ENCODE measurements at places on chromosomes 2 and 18. TPM values are rescaled to one million over a fixed set of nuclear protein-coding genes. Genes with fewer than 3 reads are reported as not detected.

DNA sequence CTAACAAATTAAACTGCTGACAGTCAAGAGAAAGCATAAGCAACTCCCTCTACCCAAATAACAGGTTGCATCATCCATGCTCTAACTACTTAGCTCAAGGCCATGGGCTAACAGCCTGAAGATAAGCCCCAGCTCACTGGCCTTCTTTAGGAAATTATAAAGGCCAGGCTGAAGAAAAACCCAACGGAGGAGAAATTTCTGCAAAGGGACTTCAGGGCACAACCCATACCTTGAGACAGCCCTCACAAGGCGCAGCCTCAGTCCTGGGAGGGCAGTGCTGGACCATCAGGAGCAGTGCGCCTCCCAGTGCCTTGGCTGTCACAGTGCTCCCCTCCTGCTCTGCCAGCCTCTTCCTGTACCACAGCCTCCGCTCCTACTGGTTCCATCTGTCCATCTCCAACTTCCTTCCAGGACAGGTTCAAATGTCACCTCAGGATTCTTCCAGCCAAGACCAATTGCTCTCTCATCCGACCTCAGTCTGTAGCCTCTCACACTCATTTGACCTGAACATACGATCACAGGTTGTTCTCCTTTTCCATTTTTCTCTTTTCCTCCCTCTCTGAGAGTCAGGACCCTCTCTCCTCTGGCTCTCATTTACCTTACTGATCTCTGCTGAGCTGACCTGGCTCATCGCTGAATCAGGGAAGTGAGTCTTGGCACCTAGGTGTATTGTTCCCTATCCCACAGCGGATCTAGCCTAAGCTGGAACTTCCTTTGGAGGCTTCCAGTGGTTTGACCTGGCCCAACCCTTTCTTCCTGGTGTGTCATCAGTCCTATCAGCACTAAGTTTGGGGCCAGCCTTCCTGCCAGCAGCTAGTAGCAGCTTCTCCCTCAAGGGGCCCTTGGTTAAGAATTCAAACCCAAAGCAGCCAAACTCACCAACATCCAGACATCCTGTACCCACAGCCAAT lies 1.9 kb downstream of the MCFD2 start:
- H3K27me3 ChIP-seq: no peaks in the 10 kb centered on the region
- no peak overlapping the region for H3K27ac ChIP-seq
- H3K36me3 ChIP-seq: peaks cover 21% of the 10 kb centered on the region
- no peak for DNase-seq
- H3K4me3 ChIP-seq: peak overlapping the region; percentile 97

- no peak overlapping the region for H3K27ac ChIP-seq
- no peaks in the 10 kb centered on the region for H3K27me3 ChIP-seq
- no peaks in the 10 kb centered on the region for H3K36me3 ChIP-seq
- no peaks in the 10 kb centered on the region for H3K4me1 ChIP-seq
Measured at GRCh38 chr2:141728886-141729285, 401.9 kb downstream of the LRP1B start.

GRCh38 chr2:21912405-21912804 lies 788.6 kb downstream of the TDRD15 start:
- DNase-seq: no peak
- H3K4me3 ChIP-seq: no peak overlapping the region
- no peaks in the 10 kb centered on the region for H3K27me3 ChIP-seq
- H3K4me1 ChIP-seq: no peaks in the 10 kb centered on the region
- H3K36me3 ChIP-seq: no peaks in the 10 kb centered on the region

DNA sequence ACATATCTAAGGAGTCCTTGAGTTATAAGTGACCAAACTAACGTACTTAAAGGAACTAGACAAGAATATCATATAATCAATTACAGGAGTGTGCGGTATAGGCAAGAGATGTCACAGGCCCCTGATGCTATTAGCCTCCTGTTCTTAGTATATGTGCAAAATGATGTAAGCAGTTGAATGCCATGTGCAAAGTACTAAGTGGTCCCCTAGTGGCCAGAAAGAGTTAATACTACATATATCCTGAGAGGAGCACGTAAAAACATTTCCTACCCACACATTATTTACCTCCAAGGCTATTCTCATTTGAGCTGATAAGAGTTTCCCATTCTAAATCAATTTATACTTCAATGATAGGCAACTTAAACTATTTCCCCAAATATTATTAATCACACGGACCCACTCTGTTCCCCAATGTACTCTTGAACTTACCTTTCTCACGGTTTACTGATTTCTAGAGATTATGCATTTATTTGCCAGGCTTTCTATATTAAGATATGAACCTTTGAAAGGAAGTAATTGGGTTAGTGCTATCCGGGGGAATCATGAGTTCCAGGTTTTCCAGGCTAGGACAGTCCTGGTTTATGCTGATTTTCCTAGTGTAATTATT lies 158.0 kb upstream of the KLHL14 start:
- H3K4me3 ChIP-seq: no peak overlapping the region
- H3K27me3 ChIP-seq: no peaks in the 10 kb centered on the region
- no peaks in the 10 kb centered on the region for H3K4me1 ChIP-seq
- no peaks in the 10 kb centered on the region for H3K36me3 ChIP-seq
- DNase-seq: no peak
- H3K27ac ChIP-seq: no peak overlapping the region

GRCh38 chr2:218367415-218368149 lies 10.9 kb downstream of the CATIP start:
- peak; percentile 82 for DNase-seq
- peaks cover 13% of the 10 kb centered on the region for H3K27me3 ChIP-seq
- H3K4me3 ChIP-seq: peak overlapping the region; percentile 80
- H3K27ac ChIP-seq: peak overlapping the region; percentile 84
- no peaks in the 10 kb centered on the region for H3K36me3 ChIP-seq
- peaks cover 21% of the 10 kb centered on the region for H3K4me1 ChIP-seq

- H3K27me3 ChIP-seq: no peaks in the 10 kb centered on the region
- H3K36me3 ChIP-seq: no peaks in the 10 kb centered on the region
- H3K27ac ChIP-seq: no peak overlapping the region
- DNase-seq: peak; percentile 17
Measured at GRCh38 chr2:239725551-239725890, 299.6 kb downstream of the NDUFA10 start.

GRCh38 chr2:103009871-103010270 lies 248.0 kb downstream of the TMEM182 start:
- H3K27ac ChIP-seq: no peak overlapping the region
- H3K4me3 ChIP-seq: no peak overlapping the region
- peaks cover 2% of the 10 kb centered on the region for H3K27me3 ChIP-seq
- no peaks in the 10 kb centered on the region for H3K4me1 ChIP-seq

DNA sequence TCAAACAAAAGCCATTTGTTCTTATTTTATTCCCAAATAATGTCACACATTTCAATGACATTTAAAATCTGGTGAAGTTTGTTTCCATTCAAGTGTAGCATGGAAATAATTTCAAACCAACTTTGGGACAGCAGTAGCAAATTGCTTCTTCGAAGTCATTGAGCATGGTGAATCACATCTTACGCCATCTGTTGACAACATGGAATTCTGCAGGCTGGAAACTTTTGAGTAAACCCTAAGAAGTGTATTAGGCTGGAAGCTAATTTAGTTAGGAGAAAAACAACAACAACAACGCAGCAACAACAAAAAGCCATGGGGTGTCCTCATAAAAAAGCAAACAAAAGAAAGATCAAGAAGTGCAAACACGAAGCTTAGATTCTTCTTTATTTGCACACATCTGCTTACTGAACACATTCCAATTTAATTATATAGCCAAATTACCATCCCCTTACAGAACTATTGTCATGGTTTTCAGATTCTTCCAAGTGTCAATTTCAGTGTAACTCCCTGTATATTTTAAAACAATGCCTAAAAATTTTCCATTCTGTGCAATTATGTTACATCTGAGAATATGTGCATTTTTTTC lies 659.0 kb upstream of the CDH7 start:
- no peak overlapping the region for H3K4me3 ChIP-seq
- H3K4me1 ChIP-seq: no peaks in the 10 kb centered on the region
- H3K27me3 ChIP-seq: no peaks in the 10 kb centered on the region
- no peaks in the 10 kb centered on the region for H3K36me3 ChIP-seq

DNA sequence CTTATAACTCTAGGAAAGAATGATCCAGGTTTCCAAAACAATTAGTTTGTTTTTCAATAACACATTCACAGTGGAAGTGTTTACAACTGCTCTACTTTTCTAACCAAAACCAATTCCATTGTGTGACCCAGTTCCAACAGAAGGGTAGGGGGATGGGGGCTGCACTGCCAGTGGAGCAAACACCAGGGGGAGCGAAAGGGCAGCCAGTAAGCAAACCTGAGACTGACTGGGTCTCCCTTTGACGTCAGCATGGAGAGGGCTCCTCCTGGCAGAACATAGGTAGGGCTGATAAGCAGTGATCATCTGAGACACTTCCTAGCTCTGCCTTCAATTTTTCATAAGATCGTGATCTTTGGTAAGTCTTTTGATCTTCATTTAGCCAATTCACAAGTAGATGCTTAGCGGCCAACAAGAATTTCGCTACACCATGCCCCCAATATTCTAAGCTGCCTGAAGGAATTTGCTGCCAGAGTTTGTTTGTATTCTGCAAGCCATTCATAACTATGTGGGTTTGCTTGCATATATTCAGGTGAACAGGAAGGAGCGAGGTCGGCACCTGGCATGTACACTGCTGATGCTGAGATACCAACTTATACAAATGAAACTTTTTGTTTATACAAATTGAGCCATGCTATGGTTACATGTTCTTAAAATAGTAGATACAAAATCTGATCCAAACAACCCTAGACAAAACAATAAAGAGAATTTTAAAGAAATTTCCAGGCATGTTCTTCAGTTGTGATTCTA lies 45.9 kb downstream of the ST6GAL2 start:
- H3K4me1 ChIP-seq: no peaks in the 10 kb centered on the region
- no peak overlapping the region for H3K27ac ChIP-seq
- H3K36me3 ChIP-seq: no peaks in the 10 kb centered on the region
- no peaks in the 10 kb centered on the region for H3K27me3 ChIP-seq
- DNase-seq: no peak

DNA sequence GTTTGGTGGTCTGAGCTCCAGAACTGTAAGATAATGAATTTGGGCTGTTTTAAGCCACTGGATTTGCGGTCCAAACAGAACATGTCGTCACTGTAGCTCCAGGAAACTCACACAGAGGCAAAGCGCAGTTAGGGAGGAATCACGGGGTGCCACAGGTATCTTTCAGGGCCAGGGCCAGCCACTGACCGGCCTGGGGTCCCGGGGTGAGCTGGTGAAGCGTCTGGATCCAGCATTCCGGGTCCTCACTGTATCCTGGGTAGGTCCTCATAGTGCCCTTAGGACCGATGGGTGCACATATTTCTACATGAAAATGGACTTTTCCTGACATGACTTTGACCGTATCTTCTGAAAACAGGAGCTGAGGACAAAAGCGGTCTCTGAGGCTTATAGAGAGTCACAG lies 196.0 kb upstream of the HDAC4 start:
- DNase-seq: peak; percentile 14
- no peaks in the 10 kb centered on the region for H3K4me1 ChIP-seq
- H3K27ac ChIP-seq: no peak overlapping the region
- peaks cover 2% of the 10 kb centered on the region for H3K27me3 ChIP-seq
- H3K36me3 ChIP-seq: no peaks in the 10 kb centered on the region
- H3K4me3 ChIP-seq: no peak overlapping the region

GRCh38 chr2:80363330-80363729 lies 58.8 kb upstream of the LRRTM1 start:
- no peaks in the 10 kb centered on the region for H3K36me3 ChIP-seq
- H3K27ac ChIP-seq: no peak overlapping the region
- no peaks in the 10 kb centered on the region for H3K27me3 ChIP-seq
- no peaks in the 10 kb centered on the region for H3K4me1 ChIP-seq

TYMS gene
- total RNA-seq: 306 TPM

ARHGEF4 gene
- 5.4 TPM for total RNA-seq

SCN9A gene
- not detected for total RNA-seq

SETBP1 gene
- 1.8 TPM for total RNA-seq

SYT4 gene
- total RNA-seq: not detected

CNGA3 gene
- total RNA-seq: not detected
